Thoracic aorta (tissue), 2 donors: ENCODE measurements at places on chromosomes 5 and 9.

DNA sequence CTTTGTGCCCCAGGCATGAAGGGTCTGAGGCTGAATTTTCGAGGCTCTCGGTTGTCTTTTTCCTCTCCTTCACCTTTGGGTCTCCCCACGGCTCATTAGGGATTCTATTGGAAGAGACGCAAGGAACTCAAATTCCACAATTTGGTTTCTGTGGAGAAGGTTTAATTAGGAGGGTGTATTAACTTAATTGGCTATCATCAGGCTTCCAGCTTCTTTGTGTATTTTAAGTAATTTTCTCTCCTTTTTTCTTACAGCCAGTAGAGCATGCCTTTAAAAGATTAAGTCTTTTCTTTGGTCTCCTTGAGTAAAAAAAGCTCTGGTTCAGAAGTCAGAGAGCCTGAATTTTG lies 115.4 kb downstream of the PDZD2 start:
- DNase-seq, result no peak

- no peak for DNase-seq
Measured at GRCh38 chr9:28600226-28600625, 1026.9 kb upstream of the C9orf72 start.

DNA sequence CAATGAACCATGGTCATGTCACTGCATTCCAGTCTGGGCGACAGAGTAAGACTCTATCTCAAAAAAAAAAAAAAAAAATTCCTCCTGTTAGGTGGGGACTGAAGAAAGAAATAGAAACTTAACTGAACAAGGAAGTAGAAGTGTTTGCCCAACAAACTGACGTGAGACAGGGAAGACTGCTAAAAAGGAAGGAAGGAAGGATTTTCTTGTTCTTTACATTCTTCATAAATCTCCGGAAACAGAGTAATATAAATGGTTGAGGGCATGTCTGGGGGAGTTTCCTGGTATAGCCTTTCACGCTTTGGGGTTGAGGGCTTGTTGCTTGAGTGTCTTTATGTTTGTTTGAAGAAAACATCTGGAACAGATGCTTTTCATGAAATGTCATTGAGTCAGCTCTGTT lies 3.1 kb downstream of the TOR1B start:
- no peak for DNase-seq

GRCh38 chr5:138490648-138491283 lies 25.5 kb downstream of the EGR1 start:
- no peak for DNase-seq

DNA sequence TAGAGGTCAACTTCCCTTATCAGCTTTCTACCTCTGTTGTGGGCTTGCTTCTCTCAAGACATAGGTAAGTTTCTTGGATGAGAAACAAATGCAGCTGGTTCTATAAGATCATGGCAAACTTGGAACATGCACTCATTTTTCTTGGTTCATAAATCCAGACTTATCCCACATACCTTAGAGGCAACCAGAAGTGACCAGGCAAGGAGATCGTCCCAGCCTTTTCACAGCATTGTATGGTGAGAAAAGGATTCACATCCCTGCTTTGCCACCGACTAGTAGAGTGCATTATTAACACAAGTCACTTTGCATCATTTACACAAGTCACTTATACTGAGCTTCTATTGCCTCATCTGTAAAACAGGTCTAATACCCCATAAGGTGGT lies 35.4 kb downstream of the LHFPL2 start:
- DNase-seq, result no peak

DNA sequence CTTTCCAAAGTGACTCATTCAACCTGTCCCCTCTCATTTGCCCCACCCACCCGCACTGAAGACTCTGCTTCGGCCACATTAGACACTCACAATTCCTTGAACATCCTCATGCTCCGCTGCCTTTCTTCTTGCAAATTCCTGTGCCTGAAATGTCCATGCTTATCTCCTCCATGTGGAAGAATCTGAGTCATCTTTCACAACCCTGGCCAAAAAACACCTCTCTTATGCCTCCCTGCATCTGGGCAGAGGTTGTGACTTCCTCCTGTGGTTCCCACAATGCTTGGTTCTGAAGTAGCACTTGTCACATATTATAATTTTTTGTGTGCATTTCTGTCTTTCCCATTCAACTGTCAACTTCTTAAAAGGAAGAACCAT lies 238.6 kb downstream of the ENC1 start:
- DNase-seq, result no peak

DNA sequence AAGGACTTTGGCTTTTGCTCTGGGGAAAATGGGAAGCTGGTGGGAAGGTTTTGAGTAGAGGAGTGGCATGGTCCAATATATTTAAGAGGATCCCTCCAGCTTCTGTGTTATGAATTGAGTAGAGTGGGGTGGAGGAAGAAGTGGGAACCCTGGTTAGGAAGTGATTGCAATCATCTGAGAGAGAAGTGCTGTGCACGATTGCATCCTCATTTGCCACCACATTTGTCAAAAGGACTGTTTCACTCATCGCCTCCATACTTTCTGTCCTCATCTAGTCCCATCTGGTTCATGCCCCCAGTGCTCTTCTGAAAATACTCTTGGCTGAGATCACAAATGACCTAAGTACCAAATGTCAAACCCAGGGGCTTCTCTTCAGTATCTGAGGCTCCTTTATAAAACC lies 192.1 kb downstream of the RAB3C start:
- no peak for DNase-seq

GRCh38 chr5:32543291-32543690 lies 42.1 kb upstream of the SUB1 start:
- no peak for DNase-seq

DNA sequence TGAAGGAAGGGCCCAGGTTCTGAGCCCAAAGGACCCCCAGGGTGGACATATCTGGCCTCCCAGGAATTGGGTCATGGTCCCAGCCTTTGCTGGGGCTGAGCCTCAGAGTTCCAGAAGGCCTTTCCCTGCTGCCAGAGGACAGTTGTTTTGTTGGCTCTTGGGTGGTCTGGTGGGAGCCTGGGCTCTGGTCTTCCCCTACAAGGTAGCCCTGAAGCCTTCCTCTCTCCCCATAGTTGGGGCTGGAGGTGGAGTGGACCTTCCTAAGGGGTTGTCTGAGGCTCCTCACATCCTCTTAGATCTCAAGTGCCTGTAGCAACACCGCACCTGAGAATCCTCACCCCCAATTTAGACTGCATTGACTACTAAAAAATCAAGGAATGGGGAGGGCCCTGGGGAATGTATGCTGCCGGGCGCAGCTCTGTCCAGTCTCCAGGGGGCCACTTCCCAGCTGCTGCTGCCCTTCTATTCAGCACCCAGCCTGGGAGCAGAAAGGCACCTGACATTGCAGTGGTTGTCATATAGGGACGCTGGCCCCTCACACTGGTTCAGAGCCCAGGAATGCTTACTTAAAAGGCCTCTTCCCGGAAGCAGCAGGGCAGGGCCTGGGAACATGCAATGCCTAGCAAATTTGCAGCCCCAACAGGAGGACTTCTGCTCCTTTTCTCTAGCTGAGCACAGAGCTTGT lies 66.4 kb downstream of the IL31RA start:
- no peak for DNase-seq

DNA sequence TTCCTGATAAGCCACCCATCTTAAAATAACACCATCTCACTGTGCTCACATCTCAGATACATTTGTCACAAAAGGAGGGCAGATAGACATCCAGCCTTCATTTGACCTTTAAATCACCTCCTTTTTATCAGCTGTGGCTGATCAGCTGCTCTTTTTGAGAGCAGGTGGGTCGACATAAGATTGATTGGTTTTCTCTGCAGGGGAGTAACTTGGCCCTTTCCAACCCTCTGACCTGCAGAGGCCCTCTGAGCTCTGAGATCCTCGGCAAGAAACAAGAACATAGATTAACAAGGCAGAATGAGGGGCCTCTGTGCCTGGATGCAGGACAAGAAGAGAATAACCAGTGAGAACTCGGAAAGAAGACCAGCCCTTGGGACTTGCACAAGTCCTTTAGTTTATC lies 33.5 kb upstream of the GLRA1 start:
- DNase-seq, result no peak

GRCh38 chr5:103513701-103514100 lies 48.9 kb downstream of the NUDT12 start:
- DNase-seq, result no peak

DNA sequence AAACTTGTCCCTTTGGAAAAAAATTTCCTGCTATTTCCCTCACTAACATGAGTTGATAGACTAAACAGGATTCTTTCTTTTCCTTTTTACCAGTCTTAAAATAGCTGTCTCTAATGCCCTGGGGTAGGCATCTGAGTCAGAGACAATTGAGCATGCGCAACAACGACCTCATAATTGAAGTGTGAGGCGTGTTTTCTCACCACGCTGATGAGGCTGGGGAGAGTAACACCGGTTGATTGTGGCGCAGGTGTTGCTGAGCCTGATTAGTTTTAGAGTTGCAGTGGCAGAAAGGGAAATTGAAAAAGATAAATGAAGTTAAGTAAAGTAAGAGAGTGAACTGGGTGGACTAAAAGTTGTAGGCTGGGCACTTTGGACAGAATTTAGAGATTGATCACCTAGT lies 213.7 kb downstream of the TLR4 start:
- DNase-seq, result no peak

- no peak for DNase-seq
Measured at GRCh38 chr9:76761448-76761847, 2.8 kb upstream of the PCA3 start.

GRCh38 chr9:91515074-91515687 lies 91.5 kb upstream of the NFIL3 start:
- DNase-seq, result no peak

GRCh38 chr9:132411091-132411508 lies 1.1 kb downstream of the CFAP77 start:
- no peak for DNase-seq

- DNase-seq, result no peak
Measured at GRCh38 chr9:101514071-101514470, 19.6 kb upstream of the RNF20 start.

GRCh38 chr5:135139381-135140134 lies 105.5 kb upstream of the PITX1 start:
- no peak for DNase-seq

GRCh38 chr5:90307782-90308181 lies 101.8 kb downstream of the CETN3 start:
- DNase-seq, result no peak

DNA sequence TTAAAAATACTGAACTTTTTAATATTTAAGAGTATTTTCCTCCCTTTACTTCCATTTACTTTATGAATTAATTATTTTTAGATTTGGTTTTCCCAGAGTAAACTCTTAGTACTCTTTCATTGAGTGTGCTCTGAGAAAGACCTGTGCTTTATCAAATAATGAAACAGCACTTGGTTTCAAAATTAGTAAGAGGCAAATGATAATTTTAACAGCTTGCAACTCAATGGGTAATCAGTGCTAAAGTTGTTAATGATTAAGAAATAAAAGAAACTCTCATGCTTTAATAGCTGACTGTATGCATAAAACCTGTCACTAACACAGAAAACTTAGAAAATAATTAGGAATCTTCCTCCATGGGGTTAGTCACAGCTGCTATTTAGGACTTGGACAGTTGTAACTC lies 244.4 kb downstream of the RFX3 start:
- DNase-seq, result no peak

GRCh38 chr9:3296536-3296935 lies 229.3 kb downstream of the RFX3 start:
- no peak for DNase-seq

DNA sequence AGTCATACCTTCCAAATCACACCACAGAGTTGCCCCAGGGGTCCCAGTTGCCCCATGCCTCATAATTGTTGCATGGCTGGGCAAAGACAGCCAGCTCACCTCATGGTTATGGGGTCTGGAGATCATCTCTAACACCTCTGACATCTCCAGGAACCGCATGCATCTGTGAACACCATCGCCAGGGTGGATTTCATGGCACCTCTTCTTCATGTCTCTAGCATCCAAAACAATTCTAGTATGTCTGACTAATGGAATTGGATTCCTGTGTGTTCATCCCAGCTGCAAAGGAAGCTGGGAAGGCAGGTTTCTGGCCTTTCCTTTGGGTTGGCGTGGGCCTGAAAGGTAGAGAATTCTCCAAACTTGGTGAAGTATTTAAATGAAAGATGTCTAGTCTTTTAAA lies 122.3 kb upstream of the ABCA1 start:
- DNase-seq, result no peak

GRCh38 chr9:68925175-68925574 lies 88.7 kb downstream of the PRKACG start:
- DNase-seq, result no peak

DNA sequence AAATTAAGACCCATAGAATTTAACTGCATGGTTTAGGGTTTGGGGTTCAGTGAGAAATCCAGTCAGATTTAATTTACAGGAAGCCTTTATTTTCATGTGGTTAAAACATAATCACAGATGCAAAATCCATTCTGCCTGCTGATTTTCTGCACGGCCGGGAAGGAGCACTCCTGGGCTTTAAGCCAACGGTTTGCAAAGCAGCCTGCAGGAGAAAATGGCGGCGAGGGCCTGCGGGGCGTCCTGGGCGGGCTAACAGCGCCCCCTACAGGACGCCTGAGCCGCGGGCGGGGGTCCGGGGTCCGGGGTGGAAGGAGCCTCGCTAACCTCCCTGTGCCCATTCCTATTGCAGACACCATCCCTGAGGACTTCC lies 47.6 kb downstream of the THBS4 start:
- no peak for DNase-seq

DNA sequence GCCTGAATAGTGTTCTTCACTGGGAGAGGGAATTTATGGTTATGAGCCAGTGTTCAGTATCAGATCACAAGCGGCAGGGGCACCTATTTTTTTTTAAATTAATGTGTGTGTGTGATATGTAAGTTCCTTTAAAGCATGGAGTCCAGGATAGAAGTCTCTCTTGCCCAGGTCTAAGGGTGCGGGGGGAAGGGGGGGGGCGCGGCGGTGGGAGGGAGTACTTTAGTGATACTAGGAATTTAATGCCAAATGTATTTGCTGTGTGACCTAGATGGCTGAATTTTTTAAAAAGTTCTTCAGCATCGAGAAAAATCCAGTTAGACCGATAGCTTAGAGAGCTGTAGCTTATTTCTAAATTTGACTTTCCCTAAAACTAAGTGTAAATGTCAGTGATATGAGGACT lies 1.5 kb upstream of the FCHO2 start:
- DNase-seq, result no peak

DNA sequence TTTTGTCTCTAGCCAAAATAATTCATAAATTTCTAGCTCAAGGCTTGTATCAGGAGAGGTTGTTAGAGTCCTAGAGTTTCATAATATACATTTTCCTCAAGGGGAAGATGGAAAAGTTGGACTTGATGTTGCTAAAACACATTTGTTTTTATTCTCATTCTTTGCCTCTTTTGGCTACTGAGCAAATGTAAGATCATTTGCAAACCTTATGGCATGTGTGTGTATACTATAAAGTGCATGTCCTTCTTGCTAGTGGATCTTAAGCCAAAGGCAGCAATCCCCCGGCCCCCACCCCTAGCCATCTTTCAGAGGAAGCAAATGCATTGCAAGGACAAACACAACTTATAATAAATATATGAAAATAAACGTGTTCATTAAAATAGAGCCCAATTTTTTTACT lies 43.0 kb downstream of the ADAMTSL1 start:
- no peak for DNase-seq

- DNase-seq, result no peak
Measured at GRCh38 chr9:90515510-90515909, 127.1 kb downstream of the DIRAS2 start.
